ENCODE measurements at places on chromosomes 7 and 10. TPM values are rescaled to one million over a fixed set of nuclear protein-coding genes. Genes with fewer than 3 reads are reported as not detected.

GRCh38 chr7:99551767-99552463 is at the start of gene FAM200A:
TSS of gene FAM200A (minus strand) at chr7:99552114. CDS start at chr7:99548407, 3,707 bp downstream.
- peak; percentile 89 for DNase-seq

- no peak for DNase-seq
These were observed 123.6 kb downstream of the RNF32 start for GRCh38 chr7:156764016-156764669.

- DNase-seq, result no peak
These were observed 63.7 kb downstream of the GRM8 start for GRCh38 chr7:127189074-127189473.

DNA sequence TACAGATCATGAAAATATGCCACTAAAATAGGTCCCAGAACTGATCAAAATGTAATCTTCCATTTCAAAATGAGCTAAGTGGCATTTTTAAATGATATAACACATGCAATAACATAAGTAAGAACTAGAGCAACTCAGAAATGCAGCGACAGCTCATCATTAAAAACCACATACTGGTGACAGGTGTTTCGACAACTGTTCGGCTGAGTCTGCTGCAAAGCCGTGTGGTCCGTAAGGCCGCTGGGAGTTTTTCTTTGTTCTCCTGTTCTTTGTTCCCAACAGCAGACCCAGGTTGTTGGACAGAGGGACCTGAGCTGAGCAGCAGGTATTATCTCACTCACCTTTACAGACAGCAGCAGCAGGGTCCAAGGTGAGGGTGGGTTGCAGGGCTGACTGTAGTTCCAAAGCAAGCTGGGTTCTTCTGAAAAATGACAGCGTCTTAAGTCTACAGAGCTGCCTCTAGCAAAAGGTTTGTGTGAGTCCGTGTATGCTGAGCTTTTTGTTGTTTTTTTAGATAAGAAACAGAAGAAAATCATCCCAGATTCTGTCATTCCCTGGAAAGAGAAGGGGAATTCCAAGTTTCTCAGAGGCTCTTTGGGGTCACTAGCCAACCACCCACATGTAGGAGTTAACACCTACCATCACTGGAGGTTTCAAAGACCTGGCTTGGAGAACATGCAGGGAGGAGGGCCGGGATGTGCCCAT is 45.4 kb upstream of the MACROH2A2 start:
- DNase-seq, result no peak

GRCh38 chr10:45308707-45309106 is 6.7 kb downstream of the OR13A1 start:
- no peak for DNase-seq

The TEX47 gene
- total RNA-seq, result not detected

The ICA1 gene
- total RNA-seq, result 140 TPM

The ZNF503 gene
- total RNA-seq, result 6.7 TPM

The GIGYF1 gene
- total RNA-seq, result 39.2 TPM

Data from suprapubic skin (tissue), 4 donors.